ENCODE measurements at places on chromosomes 1 and 21.

DNA sequence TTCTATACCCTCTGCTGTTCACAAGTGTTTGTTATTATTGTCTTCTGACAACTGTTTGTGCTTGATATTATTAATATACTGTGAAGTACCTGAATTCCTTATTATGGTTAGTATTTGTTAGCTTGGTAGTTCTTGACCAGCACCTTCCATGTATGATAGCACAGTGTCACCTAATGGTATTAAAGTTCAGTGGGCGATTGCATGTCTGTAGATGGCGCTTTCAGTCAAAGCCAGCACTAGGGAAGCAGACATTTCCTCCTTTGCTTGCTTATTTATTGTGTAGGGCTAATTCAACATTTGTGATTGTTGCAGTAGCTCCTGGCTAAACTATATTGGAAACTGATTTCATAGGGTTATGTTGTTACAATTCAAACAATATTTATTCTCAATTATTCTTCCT lies 218.0 kb downstream of the ZP4 start:
- no peak for DNase-seq

DNA sequence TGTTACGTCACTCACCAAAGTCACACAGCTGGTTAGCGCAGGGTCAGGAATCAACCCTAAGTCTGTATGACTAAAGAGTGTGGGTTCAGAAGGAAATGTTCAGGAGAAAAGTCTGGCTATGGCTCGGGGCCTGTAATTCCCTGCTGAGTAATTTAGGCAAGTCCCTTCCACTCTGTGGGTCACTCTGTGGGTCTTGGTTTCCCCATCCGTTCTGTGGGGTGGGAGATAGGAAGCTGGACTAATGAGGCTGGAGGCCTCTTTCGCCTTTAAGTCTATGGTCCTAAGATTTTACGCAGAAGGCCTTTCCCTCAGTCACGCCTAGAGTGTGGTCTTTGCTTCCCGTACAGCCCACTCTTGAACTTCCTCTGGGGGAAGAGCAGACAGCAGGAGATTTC lies 14.3 kb upstream of the MED18 start:
- no peak for DNase-seq

DNA sequence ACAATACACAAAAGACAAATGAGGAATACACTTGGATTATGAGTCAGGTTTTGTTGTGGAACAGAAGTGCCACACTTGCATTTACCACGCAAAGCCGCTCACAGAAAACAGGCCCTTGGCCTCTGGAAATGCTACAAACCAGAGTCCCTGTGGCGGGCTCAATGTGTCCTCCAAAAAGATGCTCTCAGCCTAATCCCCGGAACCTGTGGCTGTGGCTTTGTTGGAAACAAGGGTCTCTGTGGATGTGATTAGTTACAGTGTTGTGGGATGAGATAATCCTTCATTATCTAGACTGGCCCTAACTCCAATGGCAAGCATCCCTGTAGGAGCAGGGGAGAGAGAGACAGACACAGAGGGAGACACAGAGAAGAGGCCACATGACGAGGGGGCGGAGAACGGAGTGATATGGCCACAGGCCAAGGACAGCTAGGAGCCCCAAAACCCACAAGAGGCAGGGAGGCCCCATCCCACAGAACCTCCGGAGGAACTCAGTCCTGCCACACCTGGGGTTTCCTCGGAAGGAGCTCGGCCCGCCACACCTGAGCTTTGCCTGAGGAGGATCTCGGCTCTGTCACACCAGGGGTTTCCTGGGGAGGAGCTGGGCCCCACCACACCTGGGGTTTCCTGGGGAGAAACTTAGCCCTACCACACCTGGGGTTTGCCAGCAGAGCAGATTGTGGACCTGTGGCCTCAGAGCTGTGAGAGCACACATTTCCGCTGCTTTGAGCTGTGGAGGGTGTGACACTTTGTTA lies 55.4 kb downstream of the NPHP4 start:
- DNase-seq = no peak

- DNase-seq = no peak
These were observed 594.7 kb upstream of the CAMK1G start for GRCh38 chr1:208988811-208989222.

GRCh38 chr1:98086796-98087441 lies 166.1 kb upstream of the DPYD start:
- no peak for DNase-seq

DNA sequence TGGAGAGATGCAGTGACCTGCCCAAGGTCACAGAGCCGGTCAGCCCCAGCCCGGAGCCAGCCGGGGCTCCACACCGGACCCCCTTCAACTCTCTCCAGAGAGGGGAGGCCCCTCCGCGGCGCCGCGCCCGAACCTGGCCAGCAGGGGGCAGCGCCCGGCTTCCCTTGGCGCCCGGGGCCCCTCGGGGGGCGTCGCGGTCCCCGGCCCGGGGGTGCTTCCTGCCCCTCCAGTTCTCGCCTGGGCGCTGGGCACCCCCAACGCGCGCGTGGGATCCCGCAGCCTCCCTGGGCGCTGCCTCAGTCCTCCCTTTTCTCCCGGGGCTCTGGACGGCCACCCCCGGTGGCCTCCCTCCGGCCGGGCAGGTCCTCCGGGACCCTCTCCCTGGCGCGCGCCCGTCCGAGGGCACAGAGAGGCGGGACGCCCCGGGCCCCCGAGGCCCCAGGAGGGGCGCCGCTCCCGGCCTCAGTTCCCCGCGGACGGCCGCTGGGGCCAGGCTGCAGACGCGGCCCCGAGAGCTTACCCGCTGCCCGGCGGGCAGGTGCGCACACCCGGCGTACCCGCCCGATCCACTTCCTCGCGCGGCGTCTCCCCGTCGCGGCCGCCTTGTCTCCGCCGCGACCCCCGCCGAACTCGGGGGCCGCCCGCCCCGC lies 406 bp downstream of the HTR1D start:
- peak; percentile 41 for DNase-seq

GRCh38 chr1:226676381-226676780 lies 62.7 kb downstream of the ITPKB start:
- no peak for DNase-seq

GRCh38 chr21:41422546-41423304 lies 3.3 kb upstream of the MX1 start:
- no peak for DNase-seq

- no peak for DNase-seq
These were observed at the start of gene CD101 for GRCh38 chr1:117001254-117001927. TSS of gene CD101 (plus strand) at chr1:117001760. CDS start at chr1:117001818, 58 bp downstream.

GRCh38 chr1:221913351-221913892 lies 171.5 kb upstream of the DUSP10 start:
- DNase-seq = no peak

GRCh38 chr1:30417001-30417700 lies 306.2 kb downstream of the MATN1 start:
- DNase-seq = no peak

DNA sequence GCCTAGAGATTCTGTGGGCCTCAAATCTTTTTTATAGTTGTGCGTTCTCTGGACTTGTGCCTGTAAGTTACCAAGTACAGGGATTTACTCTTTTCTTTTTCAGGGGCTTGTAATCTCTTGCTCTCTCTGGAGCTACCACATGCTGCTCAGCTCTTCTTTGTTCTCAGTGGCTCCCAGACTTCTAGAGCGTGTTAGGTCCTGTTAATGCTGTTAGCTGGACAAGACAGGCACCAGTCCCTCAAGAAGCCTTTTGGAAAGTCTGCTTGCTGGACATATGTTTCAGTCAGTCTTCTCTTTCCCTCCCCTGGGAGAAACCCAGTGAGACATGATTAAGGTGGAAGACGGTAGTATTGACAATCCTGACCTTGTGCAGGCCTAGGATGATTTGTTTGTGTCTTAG lies 29.4 kb downstream of the KCNK2 start:
- no peak for DNase-seq

DNA sequence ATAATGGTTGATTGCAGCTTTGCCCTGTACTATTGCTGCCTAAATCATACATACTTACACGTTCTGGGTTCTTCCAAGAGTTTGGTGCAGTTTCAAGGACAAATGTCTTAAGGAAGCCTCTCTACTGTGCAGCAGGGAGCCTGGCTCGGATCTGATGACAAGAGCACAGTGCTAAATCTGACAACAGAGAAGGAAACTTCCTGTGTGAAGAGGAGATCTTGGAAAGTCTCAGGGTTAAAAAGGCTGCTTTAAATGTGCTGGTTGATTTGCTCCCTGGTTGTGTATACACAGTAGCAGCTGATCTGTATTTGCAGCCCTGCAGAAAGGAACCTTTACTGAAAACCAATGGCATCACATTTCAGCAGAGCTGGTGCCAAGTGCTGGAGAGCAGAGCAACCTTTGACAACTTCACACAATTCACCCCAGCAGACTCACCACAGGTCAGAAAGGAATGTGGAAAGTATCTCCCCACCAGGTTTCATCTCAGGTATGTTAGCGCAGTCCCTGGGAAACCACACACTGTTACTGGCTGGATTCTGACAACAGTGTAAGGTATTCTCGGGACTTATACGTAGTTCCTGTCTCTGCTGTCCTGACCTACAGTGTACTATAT lies 355.0 kb upstream of the ESRRG start:
- no peak for DNase-seq

- no peak for DNase-seq
These were observed at the start of gene BSND for GRCh38 chr1:54998677-54999076. TSS of gene BSND (plus strand) at chr1:54998933. CDS start at chr1:54999187, 254 bp downstream.

GRCh38 chr1:243378669-243379068 lies 122.8 kb downstream of the SDCCAG8 start:
- no peak for DNase-seq

GRCh38 chr1:245754463-245754961 lies 599.7 kb downstream of the KIF26B start:
- no peak for DNase-seq

GRCh38 chr1:93701629-93702028 lies 20.0 kb upstream of the BCAR3 start:
- DNase-seq = no peak

DNA sequence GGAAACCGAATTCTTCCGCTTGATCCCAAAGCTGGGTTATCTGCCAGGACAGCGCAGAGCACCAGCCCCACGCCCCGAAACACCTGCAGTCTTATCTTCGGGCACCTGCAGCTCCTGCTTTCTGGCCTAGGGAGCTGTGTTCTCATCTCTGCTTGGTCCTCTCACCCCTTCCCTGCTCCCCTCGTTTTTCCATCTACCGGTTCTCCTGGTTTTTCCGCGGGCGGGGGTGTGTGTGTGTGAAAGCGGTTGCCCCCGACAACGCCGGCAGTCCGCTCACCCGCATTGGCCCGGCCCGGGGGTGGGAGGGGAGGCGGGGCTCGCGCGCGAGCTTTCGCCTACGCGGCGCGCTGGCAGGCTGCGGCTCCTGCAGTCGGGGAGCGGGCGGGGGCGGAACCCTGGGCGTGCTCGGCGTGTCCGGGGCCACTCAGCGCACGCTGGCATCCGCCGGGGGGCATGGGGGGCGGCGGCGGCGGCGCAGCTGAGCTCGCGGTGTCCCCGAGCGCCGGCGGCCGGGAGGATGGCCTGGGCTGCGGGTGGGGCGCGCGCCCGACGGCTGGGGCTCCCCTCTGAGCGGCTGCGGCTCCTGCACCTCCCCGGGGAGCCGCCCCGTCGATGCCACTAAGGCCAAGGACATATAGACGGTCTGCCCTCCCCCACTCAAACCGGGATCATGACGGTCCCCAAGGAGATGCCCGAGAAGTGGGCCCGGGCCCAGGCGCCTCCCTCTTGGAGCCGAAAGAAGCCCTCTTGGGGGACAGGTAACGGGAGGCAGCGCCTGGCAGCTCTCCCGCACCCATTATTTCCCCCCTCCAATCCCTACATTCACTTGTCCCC lies 3.2 kb downstream of the ATP8B2 start:
- peak; percentile 90 for DNase-seq

- no peak for DNase-seq
These were observed 481.1 kb upstream of the NEGR1 start for GRCh38 chr1:72763481-72763880.

GRCh38 chr1:87437663-87438295 lies 109.1 kb downstream of the LMO4 start:
- no peak for DNase-seq

All from stimulated activated CD4-positive, alpha-beta T cell treated with anti-CD3 and anti-CD28 coated beads, Interleukin-12 subunit alpha, Interleukin-12 subunit beta, amount 100 ng/mL, for 4 hours (primary cell).